Stimulated activated CD8-positive, alpha-beta memory T cell treated with anti-CD3 and anti-CD28 coated beads, Interleukin-7, amount 100 ng/mL, for 1 hour (primary cell): ENCODE measurements at places on chromosomes 7 and 10.

DNA sequence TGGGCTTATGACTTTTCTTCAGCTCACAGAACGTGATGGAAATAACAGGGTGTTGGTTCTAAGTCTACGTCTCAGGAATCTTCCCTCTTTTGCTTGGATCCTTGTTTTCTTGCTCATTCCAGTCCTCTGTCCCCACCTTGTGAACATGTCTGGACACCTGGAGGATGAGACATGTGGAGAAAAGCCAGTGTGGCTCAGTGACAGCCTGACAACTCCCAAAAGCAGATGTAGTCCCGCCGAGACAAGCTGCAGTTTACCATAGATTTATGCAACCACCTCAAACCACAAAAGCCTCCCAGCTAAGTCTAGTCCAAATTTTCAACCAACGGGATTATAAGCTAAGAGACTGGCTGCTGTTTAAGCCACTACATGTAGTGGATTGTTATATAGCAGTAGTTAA is 476.1 kb downstream of the SH2D4B start:
- DNase-seq = no peak

DNA sequence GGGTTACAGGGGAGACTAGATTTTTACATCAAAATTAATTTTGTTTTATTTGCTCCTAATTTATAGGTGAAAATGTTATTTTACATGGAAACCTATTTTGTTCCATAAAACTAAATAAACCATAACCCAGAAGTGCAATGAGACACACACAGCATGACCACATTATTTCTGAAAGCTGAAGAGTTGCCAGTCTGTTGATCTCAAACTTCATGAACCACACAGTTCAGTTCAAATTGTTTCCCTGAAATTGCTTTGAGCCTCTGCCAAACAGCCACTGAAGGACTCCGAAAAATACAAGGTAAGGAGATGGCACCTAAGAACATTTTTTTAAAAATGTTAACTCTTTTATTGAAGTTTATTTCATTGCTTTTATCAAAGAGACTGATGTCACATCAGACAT is 25.0 kb upstream of the ITGB8 start:
- no peak for DNase-seq

GRCh38 chr10:62584731-62585130 is 210.6 kb downstream of the ZNF365 start:
- DNase-seq = no peak

GRCh38 chr7:115471891-115472290 is 550.0 kb downstream of the MDFIC start:
- no peak for DNase-seq

- no peak for DNase-seq
Measured at GRCh38 chr7:87473986-87474385, 1.5 kb downstream of the ABCB4 start.

GRCh38 chr10:24850727-24851296 is 101.6 kb downstream of the PRTFDC1 start:
- DNase-seq = no peak

- no peak for DNase-seq
Measured at GRCh38 chr10:112741830-112742402, 208.1 kb upstream of the TCF7L2 start.

GRCh38 chr10:110151971-110152370 is 55.4 kb upstream of the MXI1 start:
- no peak for DNase-seq

- DNase-seq = no peak
Measured at GRCh38 chr7:138880881-138881578, 83.0 kb upstream of the ATP6V0A4 start.

DNA sequence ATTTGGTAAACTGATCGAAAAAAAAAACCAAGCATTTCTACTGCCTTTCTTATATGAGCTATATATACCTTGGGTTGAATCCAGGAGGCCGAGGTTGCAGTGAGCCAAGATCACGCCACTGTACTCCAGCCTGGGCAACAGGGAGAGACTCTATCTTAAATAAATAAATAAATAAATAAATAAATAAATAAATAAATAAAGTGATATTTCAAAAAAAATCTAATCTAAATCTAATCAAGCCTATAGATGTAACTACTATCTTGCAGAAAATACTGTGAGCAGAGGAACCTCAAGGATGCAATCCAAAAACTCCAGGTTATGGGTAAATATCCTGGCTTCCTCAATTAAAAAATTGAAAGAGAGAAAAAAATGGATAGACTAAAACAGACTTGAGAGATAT is 71.2 kb upstream of the SLF2 start:
- DNase-seq = no peak

GRCh38 chr7:77566421-77566820 is 29.3 kb downstream of the PTPN12 start:
- no peak for DNase-seq

DNA sequence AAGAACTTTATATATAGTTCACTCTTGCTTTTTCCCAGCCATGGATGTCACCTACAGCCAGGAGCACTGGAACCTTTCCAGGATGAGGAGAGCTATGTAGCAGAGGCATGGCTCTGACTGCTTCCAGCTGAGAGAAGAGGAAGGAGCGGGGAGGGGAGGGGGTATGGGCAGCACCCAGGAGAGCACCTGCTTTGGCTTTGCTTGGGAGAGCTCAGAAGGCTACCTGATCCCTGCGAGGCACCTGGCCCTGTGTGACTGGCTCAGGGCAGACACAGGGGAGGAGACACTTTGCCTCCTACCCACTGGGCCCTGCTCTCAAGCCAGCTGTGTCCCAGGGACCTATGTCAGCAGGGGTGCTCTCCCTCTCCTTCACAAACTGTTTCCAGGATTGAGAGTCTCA is 67.1 kb downstream of the HK1 start:
- DNase-seq = no peak
